ENCODE measurements at places on chromosomes 13 and 19.

GRCh38 chr13:48505012-48505411, 27.9 kb downstream of the RCBTB2 start:
- no peak for DNase-seq

GRCh38 chr13:110012102-110012739, 225.8 kb upstream of the IRS2 start:
- DNase-seq: no peak

- DNase-seq: no peak
Measured at GRCh38 chr13:99044764-99045163, 66.9 kb upstream of the DOCK9 start.

GRCh38 chr13:110665491-110666254, 40.2 kb downstream of the CARS2 start:
- no peak for DNase-seq

- DNase-seq: no peak
Measured at GRCh38 chr19:13484166-13484565, 22.1 kb downstream of the CACNA1A start.

Measured in activated T-helper 1 cell treated with Interleukin-2 at 50 U/mL for 16 hours (primary cell).